Thoracic aorta (tissue), 2 donors: ENCODE measurements at places on chromosomes 3 and 15. TPM values are rescaled to one million over a fixed set of nuclear protein-coding genes. Genes with fewer than 3 reads are reported as not detected.
A peak's percentile ranks its signal among the peaks of the same experiment; 100 is the strongest.

GRCh38 chr3:184343200-184343876 lies 5.9 kb downstream of the FAM131A start:
- no peak for DNase-seq

DNA sequence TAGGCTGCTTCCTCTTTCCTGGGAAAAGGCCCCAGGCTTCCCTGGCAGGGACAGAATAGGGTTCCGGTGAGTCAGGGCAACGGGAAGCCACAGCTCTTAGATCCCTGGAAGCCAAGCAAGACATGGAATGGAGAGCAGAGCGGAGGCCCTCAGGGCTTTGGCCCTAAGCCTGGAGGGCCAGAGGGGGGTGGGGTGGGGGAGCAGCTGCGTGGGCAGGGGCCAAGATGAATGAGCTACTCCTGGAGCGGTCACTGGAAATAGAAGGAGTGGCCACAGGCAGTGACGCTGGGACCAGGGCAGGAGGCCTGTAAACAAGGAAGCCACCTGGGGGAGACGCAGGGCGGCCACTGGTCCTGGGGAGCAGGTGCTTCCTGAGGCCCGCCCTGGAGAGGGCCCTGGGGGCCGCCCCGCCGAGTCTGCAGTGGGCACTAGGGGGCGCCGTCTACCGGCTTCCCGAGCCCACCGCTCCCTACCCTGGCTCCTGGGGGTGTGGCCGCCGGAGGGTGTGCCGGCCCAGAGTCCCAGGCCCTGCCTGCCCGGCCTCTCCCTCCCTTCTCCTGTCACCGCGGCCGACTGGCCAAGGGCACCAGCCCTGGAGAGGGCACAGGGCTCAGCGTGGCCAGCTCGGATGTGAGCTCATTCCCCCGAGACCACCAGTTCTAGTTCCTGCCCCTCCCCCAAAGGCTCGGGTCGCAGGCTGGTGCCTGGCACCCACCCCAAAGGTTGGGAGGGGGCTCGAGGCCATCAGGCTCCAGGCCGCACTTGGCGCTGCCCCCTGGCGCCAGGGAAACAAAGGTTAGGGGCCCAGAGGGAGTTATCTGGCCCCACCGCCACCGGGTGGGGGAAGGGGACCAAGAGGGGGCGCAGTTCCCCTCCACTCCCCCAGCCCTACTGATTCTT lies 12.1 kb downstream of the VPS18 start:
- DNase-seq, result peak; percentile 71

The P3H2 gene
- total RNA-seq, result 19.3 TPM

The PPM1L gene
- 13.3 TPM for total RNA-seq

DNA sequence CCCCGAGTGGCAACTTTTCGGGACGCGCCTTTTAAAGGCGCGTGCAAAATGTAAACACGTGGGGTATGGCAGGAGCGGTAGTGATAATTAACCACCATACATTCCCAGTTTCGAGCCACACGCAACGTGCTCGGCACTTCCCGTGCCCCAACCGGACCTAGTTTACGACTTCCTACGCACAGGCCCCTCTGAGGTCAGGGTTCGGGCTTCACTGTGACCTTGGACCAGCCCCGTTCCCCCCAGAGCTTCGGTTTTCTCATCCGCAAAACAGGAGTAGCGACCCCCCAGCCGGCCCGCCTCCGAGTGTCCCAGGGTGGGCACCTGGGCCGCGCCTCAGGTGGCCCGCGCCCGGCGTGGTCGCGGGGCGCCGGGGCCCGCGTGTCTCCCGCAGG lies 451 bp downstream of the CHCHD4 start:
- no peak for DNase-seq

- no peak for DNase-seq
Observed at GRCh38 chr15:57165992-57166391, 210.3 kb upstream of the CGNL1 start.

- DNase-seq, result no peak
Observed at GRCh38 chr3:57279685-57280084, 12.8 kb downstream of the ASB14 start.

DNA sequence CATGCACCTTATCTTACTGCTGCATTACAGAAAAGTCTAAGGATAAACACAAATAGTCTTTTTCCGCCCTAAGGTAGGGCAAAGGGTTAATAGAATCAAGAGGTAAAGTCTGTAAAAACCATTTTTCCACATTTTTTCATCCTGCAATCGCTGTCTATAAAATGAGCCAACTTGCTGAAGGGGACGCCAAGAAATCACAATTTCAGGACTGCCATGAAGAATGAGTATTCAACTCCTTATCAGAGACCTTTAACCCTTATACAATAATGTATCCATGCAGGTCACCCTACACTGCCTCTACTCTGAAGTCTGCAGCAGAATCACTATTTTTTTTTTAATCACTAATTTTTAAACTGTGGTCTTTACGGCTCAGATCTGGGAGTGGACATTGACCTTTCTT lies 1.1 kb upstream of the DNAJC13 start:
- no peak for DNase-seq

DNA sequence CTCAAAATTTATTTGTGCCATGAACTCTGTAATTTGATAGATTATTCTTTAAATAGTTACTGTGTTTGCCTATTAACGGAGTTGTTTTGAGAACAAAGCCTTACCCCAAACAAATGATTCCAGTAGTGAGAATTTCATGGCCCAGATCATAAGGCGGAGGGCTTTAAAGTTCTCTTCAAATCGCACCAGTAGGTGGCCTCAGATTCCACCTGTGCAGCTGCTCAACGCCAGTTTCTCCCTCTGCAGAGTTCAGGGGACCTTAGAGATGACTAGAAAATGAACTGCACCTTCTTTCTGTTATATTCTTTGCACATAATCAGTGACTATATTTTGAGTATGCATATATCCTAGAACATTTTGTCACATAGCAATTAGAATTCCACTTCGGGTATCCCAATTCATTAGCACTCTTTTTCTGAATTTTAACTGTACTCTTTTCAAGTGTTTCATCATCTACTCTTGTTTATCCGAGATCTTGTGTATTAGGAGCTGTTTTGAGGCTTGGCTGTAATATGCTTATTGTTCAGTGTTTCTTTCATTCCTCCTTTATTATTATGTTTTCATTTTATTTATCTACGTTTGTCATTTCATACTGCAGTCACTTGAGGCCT lies 232.6 kb upstream of the CHRM5 start:
- no peak for DNase-seq

The SLC24A1 gene
- 7.3 TPM for total RNA-seq

The MEIS2 gene
- 46.4 TPM for total RNA-seq

- no peak for DNase-seq
Observed at GRCh38 chr3:127226457-127226856, 33.5 kb downstream of the PRR23E start.

DNA sequence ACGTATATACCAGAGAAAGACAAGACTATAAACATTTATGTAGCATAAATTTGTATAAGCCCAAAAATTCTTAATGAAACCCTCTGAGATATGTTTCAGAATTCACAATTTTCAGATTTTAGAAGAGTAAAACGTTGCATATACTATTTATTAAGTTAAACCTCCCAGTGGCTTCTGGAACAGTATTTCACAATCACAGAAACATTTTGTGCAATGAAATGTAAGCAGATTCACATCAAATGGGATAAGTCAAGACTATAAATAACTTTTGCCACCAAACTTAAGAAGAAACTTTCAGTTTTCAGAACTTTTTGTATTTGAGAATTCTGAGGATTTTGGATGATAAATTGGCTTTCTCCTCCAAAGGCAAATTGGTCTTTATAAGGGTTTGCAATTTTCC lies 9.2 kb downstream of the SLTM start:
- DNase-seq, result no peak

The LPP gene
- 1,568 TPM for total RNA-seq

- DNase-seq, result no peak
Observed at GRCh38 chr15:31332020-31332680, 5.5 kb downstream of the KLF13 start.

The CASR gene
- not detected for total RNA-seq

DNA sequence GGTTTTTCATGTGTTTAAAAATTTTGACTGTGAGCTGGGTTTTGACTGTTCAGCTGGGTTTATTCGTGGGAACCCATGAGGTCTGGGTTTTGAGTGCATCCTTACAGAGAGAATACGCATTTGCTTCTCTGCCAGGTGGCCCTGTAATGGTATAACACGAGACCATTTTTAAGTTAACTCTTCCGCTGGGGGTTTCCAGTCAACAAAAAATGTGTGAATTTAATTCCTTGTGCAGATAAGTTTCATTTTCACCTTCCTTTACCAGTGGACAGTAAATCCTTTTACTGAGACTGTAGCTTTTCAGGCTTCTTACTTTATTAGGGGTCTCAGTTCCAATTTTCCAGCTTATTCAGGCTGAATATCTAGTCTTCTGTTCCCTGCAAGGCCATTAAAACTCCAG lies 149.6 kb downstream of the OPA1 start:
- no peak for DNase-seq

DNA sequence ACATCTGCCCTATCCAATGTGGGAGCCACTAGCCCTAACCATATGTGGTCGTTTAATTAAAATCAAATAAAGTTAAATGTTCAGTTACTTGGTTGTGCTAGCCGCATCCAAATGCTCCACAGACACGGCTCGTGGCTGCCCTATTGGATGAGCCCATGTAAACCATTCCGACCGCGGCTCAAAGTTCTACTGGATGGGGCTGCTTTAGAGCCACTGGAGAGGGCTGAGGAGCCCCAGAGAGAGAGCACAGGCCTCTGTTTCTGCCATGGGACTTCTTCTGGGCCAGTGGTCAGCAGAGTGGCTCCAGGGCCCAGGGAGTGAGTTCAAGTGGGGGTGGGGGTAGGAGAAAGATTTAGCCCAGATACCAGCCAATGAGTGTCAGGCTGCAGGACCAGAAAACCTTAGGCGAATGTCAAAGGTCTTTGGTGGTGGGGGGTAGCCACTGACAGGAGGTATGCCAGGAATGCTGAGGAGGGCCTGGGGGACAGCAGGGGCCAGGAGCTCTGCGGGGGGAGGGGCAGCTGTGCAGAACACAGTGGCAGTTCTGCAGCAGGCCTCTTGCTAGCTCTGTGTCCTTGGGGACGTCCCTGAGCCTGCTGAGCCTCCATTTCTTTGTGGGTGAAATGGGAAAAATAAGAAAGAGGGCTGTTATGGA lies 30.1 kb downstream of the SPSB4 start:
- no peak for DNase-seq

The GRIP2 gene
- 4.2 TPM for total RNA-seq

The CEMIP gene
- 1.1 TPM for total RNA-seq

The TEX55 gene
- total RNA-seq, result not detected
